ENCODE measurements at places on chromosomes 2 and 18.

- no peaks in the 10 kb centered on the region for H3K4me1 ChIP-seq
- H3K4me3 ChIP-seq = no peak overlapping the region
- no peaks in the 10 kb centered on the region for H3K36me3 ChIP-seq
- H3K27ac ChIP-seq = no peak overlapping the region
- no peaks in the 10 kb centered on the region for H3K27me3 ChIP-seq
- no peak for DNase-seq
Measured at GRCh38 chr2:215455958-215456357, 20.1 kb upstream of the FN1 start.

- no peaks in the 10 kb centered on the region for H3K4me1 ChIP-seq
- no peaks in the 10 kb centered on the region for H3K27me3 ChIP-seq
- no peak overlapping the region for H3K27ac ChIP-seq
- DNase-seq = no peak
Measured at GRCh38 chr18:52283927-52284326, 56.1 kb upstream of the DCC start.

DNA sequence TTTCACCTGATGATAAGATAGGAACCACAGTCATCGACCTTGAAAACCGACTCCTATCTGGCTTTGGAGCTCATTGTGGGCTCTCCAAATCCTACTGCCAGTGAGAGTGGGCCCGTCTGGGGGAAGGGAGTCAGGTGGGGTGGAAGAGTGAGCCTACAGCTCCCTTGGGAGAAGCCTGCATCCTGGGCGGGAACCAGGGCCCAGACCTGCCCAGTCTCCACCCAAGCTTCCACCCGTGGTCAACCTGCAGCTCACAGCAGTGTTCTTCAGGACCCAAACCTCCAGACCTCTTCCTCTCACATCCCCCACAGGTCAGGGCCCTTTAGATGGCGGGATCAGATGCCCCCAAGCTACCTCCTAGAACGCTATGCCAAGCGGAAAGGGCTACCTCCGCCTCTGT lies 40.2 kb downstream of the LMAN2L start:
- no peak overlapping the region for H3K4me3 ChIP-seq
- H3K4me1 ChIP-seq = no peaks in the 10 kb centered on the region
- no peaks in the 10 kb centered on the region for H3K36me3 ChIP-seq
- no peak overlapping the region for H3K27ac ChIP-seq
- DNase-seq = no peak
- H3K27me3 ChIP-seq = no peaks in the 10 kb centered on the region

- no peak for DNase-seq
- no peaks in the 10 kb centered on the region for H3K36me3 ChIP-seq
- no peaks in the 10 kb centered on the region for H3K27me3 ChIP-seq
Measured at GRCh38 chr2:75801234-75801982, 90.7 kb upstream of the GCFC2 start.

Data from left lung (tissue), 14 donors.